CD4-positive, alpha-beta T cell treated with Interleukin-15 for 1 hour (primary cell): ENCODE measurements at places on chromosomes 4 and X.

- DNase-seq: no peak
Observed at GRCh38 chr4:4639370-4639769, 97.5 kb upstream of the STX18 start.

DNA sequence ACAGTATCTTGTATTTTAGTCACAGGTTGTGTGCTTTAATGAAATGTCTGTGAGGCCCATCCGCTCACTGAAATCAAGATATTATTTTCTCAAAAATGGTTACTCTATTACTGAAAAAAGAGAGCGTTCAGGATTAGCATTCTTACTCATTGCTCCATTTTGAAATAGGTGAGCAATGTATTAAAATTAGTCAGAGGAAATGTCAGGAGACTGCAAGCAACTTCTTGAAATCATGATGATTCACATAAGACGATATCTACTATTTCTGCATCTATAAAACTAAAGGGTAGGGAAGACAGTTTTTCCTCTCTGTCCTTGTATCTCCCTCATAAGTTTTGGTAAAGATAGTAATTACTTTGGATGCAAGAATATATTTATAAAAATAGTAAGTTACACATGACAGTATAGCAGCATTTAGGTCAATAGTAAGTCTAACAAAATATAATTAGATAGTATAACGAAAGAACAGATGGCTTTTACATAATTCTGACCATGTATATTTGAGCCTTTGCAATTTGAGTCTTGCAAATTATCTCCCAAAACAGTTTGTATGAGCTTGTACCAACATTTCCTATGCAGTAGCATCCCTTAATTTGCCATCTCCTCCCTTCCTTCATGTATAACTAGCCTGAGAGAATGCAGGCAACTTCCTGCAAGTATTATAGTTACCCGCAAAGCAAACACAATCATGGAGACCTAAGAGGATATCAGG lies 937.8 kb downstream of the PCDH7 start:
- DNase-seq: no peak

DNA sequence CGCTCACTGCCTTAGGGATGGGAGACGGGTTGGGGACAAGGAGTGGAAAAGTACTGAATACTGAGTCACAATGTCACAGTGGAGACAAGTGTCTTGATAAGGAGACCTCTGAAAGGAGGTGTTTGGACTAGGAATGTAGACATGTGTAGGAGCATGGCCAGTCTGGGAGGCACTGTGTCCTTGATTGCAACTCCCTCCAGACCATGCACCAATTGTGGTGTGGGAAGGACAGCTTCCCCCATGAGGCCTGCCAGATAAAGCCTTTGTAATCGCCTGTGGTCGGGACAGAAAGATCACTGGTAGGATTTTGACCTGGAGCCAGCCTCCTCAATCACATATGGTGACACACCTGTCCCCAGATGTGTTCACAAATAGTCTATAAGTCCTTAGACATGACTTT lies 64.1 kb downstream of the USP38 start:
- no peak for DNase-seq

DNA sequence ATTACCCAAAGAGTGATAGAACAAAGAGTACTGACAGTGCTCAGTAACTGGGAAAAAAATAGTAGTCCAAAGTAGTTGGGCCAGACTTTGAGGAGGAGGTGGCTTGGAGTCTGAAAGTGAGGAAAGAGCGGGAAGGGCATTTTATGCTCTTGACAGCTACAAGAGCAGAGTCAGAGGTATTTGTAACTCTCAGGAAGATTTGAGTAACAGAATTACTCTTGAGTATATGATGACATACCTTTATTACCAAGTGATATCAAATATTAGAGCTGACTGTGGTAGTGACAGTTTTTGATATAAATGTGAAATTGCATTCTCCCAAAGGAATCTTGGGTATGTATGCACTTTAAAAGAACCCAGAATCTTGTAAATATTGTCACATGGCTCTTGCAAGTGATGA lies 2.2 kb downstream of the SLAIN2 start:
- DNase-seq: no peak

DNA sequence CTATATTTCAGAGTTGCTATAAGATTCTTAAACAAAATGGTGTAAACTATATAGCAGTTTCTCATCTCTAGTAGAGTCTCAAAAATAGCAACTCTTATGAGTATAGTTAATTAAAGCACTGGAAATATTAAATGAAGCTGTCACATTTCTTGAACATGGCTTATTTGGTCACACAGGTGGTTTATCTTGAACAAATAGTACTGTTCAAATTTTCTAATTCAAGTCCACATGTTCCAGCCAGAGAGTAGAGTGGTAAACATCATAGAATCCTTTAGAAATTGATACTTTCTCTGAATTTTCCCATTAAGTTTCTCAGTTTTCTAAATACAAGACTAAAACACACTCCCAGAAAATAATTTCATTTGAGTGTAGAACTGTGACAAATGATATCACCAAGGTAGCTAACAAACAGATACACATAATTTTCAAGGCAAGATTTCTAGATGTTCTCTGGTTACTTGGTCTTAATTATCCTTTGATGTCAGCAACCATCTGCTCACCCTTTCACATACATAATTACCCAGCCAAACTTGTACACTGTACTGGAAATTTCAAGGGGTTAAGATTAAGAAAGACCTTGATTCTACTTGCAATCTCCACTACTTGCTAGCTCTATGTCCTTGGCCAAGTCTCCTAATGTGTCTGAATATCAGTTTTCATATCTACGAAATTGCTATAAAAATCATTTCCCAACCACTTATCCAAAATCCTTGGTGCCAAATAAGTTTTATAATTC lies 24.3 kb upstream of the PAK3 start:
- DNase-seq: no peak

DNA sequence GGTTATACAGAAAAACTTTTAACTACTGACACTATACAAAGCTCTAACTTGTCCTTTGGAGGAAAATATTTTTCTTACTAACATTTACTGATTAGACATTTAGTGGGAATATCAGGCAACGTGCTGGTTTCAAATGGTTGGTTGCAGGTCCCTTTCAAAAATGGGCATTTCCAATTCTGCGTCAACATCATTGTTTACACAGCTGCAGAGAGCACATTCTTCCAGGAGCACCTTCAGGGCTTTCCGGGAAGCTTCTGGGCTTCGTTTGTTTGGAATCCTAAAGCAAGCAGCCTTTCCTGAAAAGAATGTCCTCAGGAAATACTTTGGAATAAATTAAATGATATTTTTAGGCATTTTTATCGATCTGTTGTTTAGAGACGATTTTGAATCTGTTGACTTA lies 289.7 kb downstream of the TRIML1 start:
- DNase-seq: no peak

- no peak for DNase-seq
Observed at GRCh38 chr4:6469144-6469543, 3.3 kb downstream of the PPP2R2C start.

- no peak for DNase-seq
Observed at GRCh38 chr4:147769386-147769785, 37.5 kb downstream of the ARHGAP10 start.

DNA sequence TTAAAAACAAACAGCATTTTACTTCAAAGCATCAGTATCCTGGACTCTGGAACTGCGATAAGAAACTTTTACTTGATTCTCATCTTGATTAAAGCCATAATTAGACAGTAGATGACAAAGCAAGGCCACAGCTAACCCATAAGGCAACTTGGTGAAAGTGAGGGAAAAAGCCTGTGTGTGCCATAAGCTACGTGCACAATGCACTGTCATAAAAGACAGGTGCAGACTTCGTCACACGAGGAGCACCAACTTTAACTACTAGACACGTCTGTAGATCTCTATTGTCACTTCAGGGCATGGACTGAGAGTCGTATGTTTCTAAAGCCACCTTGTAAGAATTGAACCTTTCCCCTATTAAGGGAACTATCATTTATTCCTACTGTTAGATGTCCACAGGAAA lies 13.1 kb downstream of the CTPS2 start:
- DNase-seq: no peak

GRCh38 chr4:122508083-122508482 lies 51.6 kb upstream of the IL2 start:
- DNase-seq: no peak

DNA sequence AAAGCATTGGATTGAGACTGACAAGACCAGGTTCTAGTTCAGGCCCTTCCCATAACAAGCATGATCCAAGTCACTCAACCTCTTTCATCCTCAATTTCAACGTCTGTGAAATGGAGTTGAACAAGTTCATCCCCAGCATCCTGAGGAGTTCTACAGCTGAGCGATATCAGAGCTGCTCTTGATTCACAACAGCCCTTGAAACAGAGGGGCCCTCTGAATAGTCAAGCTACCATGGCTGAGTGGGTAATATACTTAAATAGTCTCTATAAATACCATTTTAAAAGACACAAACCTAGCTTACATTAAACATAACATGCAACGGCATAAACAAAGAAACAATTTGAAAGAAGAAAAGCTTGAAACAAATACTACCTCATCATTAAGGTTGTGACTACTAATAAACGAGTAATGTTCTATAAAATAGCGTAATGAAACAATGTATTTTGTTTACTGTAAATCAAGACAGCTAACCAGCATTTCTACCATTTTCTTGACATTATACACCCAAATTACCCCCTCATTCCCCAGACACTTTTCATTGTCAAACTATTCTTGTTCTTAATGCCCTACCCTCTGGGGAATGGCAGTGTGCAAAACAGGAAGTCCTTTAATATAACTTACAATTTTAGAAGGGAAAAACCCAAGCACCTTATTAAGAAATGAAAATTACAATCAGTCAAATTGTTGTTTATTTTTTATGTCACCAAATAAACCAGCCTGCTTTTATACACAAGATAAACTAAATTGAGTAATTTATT lies 202.3 kb downstream of the PARM1 start:
- no peak for DNase-seq

- DNase-seq: no peak
Observed at GRCh38 chrX:145817331-145818185, at the start of gene SLITRK2. SLITRK2 (plus strand) TSS chrX:145817829; CDS start chrX:145822426, 4,597 bp downstream.

- no peak for DNase-seq
Observed at GRCh38 chr4:74890341-74890740, 42.6 kb upstream of the PARM1 start.

GRCh38 chr4:112517067-112517634 lies 1.2 kb upstream of the NEUROG2 start:
- no peak for DNase-seq

- DNase-seq: no peak
Observed at GRCh38 chr4:75172551-75172950, 239.6 kb downstream of the PARM1 start.

- no peak for DNase-seq
Observed at GRCh38 chr4:22692736-22693135, at the start of gene GBA3. GBA3 (plus strand) TSS chr4:22692937.

GRCh38 chr4:141814499-141814898 lies 178.1 kb downstream of the IL15 start:
- no peak for DNase-seq

DNA sequence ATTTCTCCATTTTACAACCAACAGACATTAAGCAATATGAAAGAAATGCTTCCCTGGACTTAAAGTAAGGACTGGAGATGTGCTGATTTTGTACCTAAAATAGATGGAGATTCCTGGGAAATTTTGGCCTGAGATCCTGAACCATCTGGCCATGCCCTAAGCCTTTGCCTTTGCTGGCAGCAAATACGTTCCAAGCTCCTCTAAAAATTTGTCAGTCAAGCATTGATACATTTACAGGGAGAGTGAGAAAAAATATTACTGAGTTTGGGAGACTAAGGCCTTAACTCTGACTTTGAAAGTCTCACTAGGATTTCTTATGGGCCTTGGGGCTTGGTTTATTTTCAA lies 63.9 kb downstream of the FHDC1 start:
- no peak for DNase-seq

- no peak for DNase-seq
Observed at GRCh38 chr4:176641237-176641636, 151.5 kb downstream of the VEGFC start.

DNA sequence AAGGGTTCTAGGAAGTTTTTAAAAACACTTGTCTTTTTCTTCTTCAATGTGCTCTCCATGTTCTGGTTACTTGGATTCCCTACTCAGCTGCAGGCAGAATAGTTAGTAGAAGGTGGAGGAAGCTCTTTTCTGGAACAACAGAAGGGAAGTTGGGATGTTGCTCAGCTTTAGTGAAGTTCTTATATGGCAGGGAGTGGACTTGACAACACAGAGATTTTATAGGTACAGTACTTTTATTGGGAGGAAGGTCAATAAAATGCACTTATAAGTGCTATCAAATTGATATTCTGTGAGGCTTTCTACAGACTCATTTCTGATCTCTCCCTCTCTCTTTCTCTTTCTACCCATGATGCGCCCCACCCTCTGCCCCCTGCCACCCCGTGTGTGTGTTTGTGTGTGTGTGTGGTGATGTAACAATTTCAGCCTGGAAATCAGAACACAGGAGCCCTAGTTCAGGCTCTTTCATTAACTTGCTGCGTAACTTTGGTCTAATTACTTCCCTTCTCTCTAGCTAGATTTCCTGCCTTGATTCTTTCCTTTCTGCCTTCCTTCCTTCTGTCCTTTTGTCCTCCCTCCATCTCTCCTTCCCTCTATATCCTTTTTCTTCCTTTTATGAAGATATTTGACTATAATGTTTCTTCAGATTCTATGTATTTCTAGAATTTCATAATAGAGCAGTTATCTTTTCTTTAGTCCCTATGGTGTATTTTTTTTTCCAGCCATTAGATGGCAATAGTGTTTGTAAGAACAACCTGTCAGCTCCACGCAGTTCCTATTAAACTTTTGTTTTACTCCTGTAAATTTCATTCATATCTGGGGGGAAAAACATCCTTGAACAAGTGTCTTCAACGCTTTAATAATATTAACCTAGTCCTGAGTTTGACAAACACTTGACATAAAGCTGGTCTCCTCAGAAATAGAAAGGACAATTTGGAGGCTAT lies 37.1 kb downstream of the HEPH start:
- DNase-seq: no peak

- DNase-seq: no peak
Observed at GRCh38 chrX:131735127-131735526, 191.3 kb downstream of the OR13H1 start.
